ENCODE measurements at places on chromosomes 2 and 18. TPM values are rescaled to one million over a fixed set of nuclear protein-coding genes. Genes with fewer than 3 reads are reported as not detected.

The MC2R gene
- not detected for total RNA-seq

The PTMA gene
- total RNA-seq: 470 TPM

The PIEZO2 gene
- 1.3 TPM for total RNA-seq

The FZD7 gene
- 8.6 TPM for total RNA-seq

The GKN2 gene
- total RNA-seq: not detected

The VSNL1 gene
- not detected for total RNA-seq

The DNAJC5G gene
- total RNA-seq: 0.88 TPM

The ONECUT2 gene
- total RNA-seq: not detected

The CTLA4 gene
- not detected for total RNA-seq

The KHK gene
- 1.5 TPM for total RNA-seq

The UNC80 gene
- not detected for total RNA-seq

The DLX2 gene
- not detected for total RNA-seq

Measured in subcutaneous adipose tissue (tissue), 4 donors.